T-cell (primary cell): ENCODE measurements at places on chromosomes 1 and 21. TPM values are rescaled to one million over a fixed set of nuclear protein-coding genes. Genes with fewer than 3 reads are reported as not detected.

GRCh38 chr1:197933647-197934046, 16.5 kb downstream of the LHX9 start:
- no peak for DNase-seq

DNA sequence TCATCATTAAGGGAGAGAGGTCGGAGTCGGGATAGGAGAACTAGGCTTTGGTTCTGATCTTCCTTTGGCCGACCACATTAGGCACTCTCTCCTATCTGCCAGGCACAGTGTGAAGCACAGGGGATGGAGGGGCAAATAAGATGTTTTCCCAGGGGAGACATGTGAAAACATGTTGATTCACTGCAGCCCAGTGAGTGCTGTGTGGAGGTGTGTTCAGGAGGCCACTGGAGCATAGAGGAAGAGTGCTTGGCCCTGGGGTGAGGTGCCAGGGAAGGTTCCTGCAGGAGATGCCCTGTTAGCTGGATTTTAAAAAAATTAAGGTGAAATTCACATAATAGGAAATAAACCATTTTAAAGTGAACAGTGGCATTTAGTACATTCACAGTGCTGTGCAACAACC, 3.7 kb downstream of the VANGL2 start:
- DNase-seq, result no peak

DNA sequence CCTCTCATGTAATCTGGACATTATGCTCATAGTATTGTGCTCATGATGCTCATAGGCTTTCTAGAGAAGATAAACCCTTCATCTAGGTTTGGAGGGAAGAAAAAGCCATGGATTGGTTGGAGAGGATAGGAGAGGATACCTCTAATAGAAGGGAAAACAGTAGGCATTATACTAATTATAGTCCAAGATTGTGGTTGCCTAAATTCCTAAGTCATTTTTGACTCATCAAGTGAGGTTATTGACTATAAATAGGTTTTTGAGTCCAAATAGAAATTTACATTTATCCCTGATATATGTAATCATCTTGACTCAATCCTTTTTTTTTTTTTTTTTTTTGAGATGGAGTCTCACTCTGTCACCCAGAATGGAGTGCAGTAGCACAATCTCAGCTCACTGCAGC, 5.0 kb downstream of the SYT11 start:
- DNase-seq, result no peak

DNA sequence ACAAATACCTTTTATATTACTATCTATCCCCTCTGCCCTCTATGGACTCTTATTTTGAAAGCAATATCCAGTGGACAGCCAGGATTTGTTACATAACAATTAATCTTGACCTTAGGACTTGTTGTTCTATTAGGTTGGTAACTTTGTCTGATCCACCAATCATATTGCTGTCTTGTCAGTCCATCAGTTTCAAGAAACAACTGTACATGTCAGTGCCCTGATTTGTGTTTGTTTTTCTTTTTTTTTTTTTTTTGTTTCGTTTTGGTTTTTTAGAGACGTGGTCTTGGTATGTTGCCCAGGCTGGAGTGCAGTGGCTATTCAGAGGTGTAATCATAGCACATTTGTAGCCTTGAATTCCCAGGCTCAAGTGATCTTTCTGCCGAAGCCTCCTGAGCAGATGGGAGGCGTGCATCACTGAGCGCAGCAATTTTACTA, 1.5 kb upstream of the SCP2 start:
- DNase-seq, result no peak

DNA sequence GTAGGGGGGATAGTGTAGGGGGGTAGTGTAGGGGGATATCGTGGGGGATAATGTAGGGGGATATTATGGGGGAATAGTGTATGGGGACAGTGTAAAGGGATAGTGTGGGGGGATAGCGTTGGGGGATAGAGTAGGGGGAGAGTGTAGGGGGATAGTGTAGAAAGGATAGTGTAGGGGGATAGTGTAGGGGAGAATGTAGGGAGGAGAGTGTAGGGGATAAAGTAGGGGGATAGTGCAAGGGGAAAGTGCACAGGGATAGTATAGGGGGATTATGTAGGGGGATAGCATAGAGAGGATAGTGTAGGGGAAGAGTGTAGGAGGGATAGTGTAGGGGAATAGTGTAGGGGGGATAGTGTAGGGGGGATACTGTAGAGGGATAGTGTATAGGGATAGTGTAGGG, 12.3 kb upstream of the ARF1 start:
- DNase-seq, result no peak

GRCh38 chr1:223244366-223245103, 101.5 kb upstream of the TLR5 start:
- DNase-seq, result no peak

DNA sequence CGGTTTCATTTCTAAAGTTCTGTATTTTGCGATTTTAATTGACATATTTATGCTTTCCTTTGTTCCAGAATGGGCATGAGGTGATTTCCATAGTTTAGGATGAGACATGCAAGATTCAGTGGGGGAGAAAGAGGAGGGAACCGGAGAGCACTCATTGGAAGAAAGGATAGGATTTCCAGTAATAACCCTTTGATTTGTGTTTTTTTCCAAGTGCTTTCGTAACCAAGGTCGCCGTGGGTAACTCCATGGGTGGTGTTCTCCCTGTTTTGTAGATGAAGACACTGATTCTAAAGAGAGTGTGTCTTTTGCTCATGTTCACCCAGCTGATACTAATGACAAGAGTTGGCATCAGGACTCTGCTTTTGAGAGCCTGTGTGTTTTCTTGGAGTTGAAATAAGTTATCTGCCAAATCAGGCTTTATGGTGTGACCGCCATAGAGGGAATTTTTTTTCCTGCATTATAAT, 170.1 kb downstream of the DHRS3 start:
- DNase-seq, result no peak

GRCh38 chr1:67836769-67837168, 3.5 kb upstream of the GNG12 start:
- DNase-seq, result no peak

Gene CFAP141
- not detected for total RNA-seq

Gene CD58
- 19.6 TPM for total RNA-seq

Gene BLACAT1
- total RNA-seq, result not detected

Gene SH2D5
- 0.07 TPM for total RNA-seq

Gene STYXL2
- total RNA-seq, result not detected
